ENCODE measurements at places on chromosomes 1 and 21.
A peak's percentile ranks its signal among the peaks of the same experiment; 100 is the strongest.

DNA sequence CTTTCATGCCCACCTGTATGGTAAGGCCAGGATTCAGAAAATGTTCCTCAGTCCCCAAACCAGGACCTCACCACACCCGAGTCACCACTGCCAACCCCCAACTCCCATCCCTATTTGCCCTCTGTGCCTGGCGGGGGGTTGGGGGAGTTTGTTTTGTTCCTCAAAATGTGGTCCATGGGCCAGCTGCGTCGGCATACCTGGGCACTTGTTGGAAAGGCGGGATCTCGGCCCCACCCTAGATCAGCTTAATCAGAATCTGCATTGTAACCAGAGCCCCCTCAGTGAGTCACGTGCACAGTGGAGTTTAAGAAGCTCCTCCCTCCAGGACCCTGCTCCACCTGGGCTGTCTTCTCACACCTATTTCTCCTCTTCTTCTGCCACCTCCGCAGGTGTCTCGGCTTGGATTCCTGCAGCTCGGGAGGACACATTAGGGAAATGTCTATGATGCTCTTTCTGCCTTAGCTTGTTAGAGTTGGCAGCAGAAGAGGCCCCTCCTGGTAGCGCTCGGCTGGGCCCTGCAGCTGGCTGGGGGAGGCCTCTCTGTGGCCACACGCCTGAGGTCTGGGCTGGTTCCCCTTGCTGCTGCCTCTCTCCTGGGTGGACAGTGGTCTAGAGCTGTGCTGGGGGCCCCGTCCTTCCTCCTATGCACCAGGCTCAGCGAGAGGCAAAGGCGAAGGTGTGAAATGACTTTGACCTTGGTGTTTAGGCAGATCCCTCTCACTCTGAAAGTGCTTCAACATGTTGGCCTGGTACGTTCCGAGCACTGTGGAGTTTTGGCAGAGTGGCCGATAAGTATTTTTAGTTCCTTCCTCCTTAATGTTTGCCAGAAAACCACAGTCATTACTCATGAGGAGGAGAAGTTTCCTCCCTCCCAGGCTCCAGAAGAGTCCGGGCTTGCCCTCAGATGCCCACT lies 41.8 kb upstream of the CAMTA1 start:
- DNase-seq = no peak

GRCh38 chr1:204261746-204262505 lies 48.1 kb upstream of the GOLT1A start:
- DNase-seq = no peak

GRCh38 chr1:91527781-91528180 lies 27.1 kb downstream of the CDC7 start:
- DNase-seq = no peak

- peak; percentile 60 for DNase-seq
These were observed 21.5 kb upstream of the DDOST start for GRCh38 chr1:20682571-20683236.

GRCh38 chr1:204296431-204296988 lies 63.2 kb downstream of the PLEKHA6 start:
- DNase-seq = peak; percentile 37

DNA sequence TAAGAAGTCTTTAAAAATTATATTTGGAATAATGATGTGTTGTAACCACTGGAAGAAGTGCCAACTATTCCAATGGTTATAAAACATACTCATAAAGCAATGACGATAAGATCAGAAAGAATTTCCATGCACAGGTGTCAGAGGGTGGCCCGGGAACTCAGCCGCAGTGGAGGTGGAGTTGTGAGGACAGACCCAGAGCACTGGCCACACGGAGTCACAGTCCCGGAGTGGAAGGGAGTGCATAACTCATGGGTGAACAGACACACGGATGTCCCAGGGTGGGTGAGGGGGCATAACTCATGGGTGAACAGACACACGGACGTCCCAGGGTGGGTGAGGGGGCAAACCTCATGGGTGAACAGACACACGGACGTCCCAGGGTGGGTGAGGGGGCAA lies 2.5 kb downstream of the KRTAP10-4 start:
- DNase-seq = no peak

GRCh38 chr1:178031856-178032320 lies 62.0 kb upstream of the RASAL2 start:
- DNase-seq = peak; percentile 79

GRCh38 chr1:43678940-43679339 lies 28.4 kb upstream of the ST3GAL3 start:
- DNase-seq = no peak

DNA sequence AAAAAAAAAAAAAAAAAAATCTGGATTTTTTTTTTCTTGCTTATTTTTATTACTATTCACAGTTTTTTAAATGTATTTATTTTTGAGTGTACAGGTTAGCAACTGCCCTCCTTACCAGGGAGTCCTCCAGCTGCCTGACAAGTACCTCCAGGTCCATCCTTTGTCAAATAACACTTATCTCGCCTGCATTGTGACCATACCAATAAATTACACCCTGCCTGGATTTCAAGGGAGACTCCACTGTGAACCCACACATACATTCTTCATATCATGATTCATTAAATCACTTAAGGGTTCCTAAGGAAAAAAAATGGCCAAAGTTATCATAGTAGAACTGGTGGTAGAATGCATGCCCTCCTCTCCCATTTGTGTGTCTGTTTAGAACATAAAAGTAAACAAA lies 38.4 kb downstream of the EEIG2 start:
- no peak for DNase-seq

DNA sequence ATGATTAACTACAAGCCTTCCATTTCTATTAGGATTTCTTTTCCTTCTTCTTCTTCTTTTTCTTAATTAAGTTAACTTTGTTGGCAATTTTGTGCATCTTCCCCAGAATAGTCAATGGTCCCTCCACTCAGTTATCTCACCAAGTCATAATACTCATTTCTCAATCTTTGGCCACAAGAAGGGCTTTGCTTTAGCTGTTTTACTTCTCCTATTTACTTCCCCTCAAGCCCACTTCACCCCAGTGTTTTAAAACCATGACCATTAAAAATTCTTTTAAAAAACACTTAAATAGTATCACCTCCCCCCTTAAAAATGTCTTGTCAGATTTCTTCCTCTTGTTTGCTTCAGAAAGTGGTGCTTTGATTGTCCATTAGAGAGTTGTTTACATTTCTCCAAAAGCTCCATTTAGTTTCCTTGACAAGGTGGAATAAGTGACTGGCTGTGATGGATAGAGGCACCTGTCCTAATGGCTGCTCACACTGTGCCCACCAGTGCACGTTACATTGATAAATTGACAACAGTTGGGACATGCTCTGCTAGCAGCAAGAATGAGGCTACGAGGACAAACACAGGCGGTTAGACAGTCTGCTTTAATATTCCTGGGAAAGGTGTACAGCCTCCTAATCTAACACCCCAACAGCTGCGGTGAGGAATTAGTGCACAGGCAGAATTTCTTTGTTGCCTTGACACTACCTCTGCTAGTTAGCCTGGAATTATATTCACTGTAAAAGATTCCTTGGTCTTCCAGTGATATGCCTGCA lies 354.7 kb downstream of the LMO4 start:
- no peak for DNase-seq

GRCh38 chr1:79323239-79324025 lies 316.9 kb upstream of the ADGRL4 start:
- DNase-seq = no peak

DNA sequence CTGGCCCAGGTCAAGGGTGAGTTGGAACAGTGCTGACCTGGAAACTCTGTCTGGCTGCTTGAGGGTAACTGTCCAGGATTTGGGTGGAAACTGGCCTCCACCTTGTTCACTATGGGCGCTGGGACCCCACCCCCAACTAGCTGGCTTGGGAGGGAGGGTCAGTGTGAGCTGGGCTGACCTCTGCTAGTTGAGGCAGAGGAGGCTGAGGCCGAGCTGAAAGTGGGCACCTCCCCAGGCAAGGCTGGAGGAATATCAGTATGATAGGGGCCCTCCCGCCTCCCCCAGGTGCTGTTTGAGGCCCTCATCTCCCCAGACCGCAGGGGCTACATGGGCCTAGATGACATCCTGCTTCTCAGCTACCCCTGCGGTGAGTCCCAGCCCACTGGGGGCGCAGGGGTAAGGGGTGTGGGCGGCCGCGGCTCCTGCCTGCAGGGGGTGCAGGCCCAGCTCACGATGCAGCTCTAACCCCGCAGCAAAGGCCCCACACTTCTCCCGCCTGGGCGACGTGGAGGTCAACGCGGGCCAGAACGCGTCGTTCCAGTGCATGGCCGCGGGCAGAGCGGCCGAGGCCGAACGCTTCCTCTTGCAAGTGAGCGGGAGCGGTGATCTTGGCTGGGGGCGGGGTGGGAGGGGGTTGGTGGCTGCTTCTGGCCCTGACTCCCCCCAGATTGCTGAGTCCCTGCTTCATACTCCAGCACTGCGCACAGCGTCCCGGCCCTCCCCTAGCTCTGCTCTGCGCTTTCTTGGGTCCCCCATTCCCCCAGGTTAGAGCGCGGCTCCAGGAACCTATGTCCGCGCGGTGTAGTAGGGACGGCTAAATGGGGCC lies 22.9 kb downstream of the PTPRU start:
- no peak for DNase-seq

GRCh38 chr1:36231191-36231590 lies 6.9 kb downstream of the THRAP3 start:
- DNase-seq = no peak

- no peak for DNase-seq
These were observed 76.0 kb upstream of the VANGL1 start for GRCh38 chr1:115565791-115566190.

GRCh38 chr1:170619241-170620028 lies 44.5 kb upstream of the PRRX1 start:
- DNase-seq = no peak

GRCh38 chr1:223301371-223301770 lies 62.6 kb downstream of the SUSD4 start:
- DNase-seq = no peak

DNA sequence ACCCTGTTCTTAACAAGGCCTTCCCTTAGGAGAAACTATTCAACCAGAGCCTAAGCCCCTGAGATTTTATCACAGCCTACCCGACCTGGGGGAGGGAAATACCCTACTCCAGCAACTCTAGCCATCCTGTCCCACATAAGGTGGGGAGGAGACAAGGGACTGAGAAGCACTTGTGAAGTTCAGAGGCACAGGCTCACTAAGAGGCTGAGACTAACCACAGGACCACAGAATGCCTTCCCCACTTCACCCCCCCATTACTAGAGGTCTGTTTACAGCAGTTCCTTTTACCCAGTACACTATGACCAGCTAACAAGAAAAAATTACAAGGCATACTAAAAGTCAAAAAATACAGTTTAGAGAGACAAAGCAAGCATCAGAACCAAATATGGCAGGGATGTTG lies 86.8 kb downstream of the TEX35 start:
- DNase-seq = no peak

DNA sequence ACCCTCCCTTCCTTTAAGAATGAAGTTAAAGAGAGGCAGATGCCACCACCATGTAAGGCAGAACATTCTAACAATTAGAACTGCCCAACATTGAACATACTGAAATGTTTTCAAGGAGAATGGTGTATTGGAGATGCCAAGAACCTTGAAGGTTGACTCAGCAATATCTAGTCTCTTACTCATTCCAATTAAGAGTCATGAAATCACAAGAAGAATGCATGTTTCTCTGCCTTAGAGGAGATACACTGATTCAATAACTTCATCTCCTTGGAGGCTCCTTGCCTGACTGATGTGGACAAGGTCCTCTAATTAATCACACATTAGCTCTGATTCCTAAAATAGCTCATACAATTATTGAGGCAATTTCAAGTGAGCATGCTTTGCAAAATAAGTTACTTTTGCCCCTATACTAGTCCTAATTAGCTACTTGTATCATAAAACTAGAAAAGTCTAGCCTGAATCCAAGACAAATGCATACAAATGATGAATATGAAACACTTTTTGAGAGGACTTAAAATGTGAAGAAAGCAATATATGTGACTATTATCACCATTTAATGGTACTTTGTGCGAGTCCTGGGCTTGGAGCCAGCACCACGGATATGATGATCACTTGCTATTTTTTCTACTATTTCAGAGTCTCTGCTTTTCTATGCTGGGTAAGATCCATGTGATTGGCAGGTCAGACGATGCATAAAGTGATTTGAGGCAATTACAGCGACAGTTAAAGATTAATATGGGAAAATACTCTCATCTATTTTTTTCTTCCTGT lies 114.5 kb downstream of the DSCAM start:
- DNase-seq = no peak

- no peak for DNase-seq
These were observed 444.7 kb downstream of the CAMTA1 start for GRCh38 chr1:7229696-7230631.

- DNase-seq = no peak
These were observed 228.9 kb downstream of the TNR start for GRCh38 chr1:175514387-175514953.

GRCh38 chr21:17512253-17513213 lies at the start of gene CXADR:
TSS of gene CXADR (plus strand) at chr21:17513043. CDS start at chr21:17513130, 87 bp downstream.
- peak; percentile 80 for DNase-seq

GRCh38 chr1:183346276-183346732 lies 71.9 kb downstream of the NMNAT2 start:
- DNase-seq = no peak

DNA sequence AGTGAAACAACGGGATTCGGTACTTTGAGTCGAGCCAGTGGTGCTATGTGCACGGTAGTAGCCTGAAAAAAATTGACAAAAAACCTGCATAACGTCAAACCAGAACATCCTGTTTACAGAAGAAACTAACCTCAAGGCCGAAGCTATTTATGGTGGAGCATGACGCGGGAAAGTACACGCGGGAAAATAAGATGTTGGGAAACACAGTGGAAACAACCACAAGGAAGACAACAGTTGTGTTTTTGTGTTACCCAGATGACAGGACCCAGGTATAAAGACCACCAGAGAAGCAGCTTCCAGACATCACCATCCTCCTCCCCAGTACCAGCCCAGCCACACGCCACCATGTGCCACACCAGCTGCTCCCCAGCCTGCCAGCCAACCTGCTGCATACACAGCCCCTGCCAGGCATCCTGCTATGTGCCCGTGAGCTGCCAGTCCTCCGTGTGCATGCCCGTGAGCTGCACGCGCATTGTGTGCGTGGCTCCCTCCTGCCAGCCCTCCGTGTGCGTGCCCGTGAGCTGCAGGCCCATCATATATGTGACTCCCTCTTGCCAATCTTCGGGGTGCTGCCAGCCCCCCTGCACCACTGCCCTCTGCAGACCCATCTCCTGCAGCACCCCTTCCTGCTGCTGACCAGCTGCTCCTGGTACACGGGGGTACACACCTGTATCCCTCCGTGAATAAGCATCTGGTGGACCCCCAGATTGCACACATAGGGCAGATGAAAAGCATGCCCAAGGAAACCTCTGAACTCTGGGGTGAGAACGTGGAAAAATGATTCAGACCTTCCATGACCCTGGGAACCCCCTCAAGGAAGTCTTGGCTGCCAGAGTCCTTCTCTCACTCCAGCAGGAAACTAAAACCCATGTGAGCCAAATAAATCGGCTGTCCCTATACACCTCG lies at the start of gene KRTAP12-3:
TSS of gene KRTAP12-3 (plus strand) at position 298 of the 906 bp plus-strand sequence. CDS start at position 346, 48 bp downstream.
- no peak for DNase-seq

- DNase-seq = no peak
These were observed 769 bp downstream of the GPSM2 start for GRCh38 chr1:108877348-108878159.

Measured in posterior cingulate gyrus (tissue), 11 donors.